ENCODE measurements at places on chromosomes 4 and X.

DNA sequence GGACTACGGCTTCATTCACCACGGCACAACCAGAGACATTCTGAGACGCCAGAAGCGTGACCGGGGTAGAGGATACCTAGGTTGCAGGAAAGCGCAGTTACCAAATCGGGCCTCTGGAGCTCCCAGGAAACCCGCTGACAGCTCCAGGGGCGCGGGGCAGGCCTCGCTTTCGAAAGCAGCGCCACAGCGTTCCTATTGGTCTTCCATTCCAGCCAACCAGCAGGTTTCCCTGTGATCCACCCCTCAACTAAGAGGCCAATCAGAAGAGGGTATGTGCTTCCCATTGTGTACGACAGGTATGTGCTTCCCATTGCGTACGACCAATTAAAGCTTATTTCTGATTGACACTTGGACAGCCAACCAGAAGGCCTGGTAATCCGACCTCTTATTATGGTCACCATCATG is 14.9 kb downstream of the SNX12 start:
- DNase-seq: peak; percentile 62

DNA sequence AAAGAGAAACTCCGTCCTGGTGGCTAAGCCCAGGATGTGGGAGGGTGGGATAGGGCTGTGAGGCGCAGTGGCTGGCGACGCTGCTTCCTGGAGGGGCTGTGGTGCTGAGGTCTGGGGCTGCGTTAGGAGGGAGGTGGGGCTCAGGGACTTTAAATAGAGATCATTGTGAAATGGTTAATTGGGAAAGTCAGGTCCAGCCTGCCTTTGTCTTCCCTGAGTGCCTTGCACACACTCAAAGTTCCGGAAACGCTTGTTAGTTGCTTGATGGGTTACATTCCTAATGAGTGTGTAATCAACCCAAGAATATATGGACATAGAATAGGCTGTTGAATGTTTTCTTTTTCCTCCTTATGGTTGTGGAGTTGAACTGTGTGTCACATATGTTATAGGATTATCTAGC is 55.7 kb upstream of the CLDN34 start:
- no peak for DNase-seq

- peak; percentile 14 for DNase-seq
These were observed 84.5 kb upstream of the MAML3 start for GRCh38 chr4:140238351-140239056.

DNA sequence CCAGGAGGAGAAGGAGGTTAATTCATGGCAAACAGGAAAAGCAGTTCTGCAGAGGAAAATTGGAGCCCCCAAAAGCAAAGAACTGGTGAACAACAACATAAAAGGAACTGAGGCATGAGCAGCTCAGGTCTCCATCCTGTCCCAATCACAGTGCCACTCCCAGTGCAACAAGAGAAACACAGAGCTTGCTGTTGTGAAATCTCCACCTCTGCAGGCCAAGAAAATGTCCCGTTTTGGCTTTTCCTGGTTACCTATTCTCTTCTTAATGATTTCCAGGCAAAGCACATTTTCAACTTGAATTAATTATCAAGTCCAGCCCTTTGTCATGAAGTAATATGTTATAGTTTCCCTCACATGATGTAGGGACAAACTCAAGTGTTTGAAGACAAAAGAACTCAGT is 778 bp downstream of the C1QTNF7 start:
- DNase-seq: no peak
